ENCODE measurements at places on chromosomes 12 and 14.
A peak's percentile ranks its signal among the peaks of the same experiment; 100 is the strongest.

DNA sequence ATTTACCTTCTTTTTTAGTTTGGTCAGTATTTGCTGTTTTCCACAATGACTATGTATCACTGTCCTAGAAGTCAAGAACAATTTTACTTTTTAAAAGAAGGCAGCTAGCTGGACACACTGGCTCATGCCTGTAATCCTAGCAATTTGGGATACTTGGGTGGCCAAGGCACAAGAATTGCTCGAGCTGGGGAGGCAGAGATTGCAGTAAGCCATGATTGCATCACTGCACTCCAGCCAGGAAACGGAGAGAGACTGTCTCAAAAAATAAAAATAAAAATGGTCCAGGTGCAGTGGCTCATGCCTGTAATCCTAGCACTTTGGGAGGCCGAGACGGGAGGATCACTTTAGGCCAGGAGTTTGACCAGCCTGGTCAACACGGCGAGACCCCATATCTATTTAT is 28.3 kb downstream of the MDM1 start:
- DNase-seq: no peak

GRCh38 chr12:46680506-46680905 is 145.3 kb downstream of the SLC38A4 start:
- DNase-seq: no peak

GRCh38 chr12:1639538-1639937 is 10.5 kb downstream of the WNT5B start:
- no peak for DNase-seq

DNA sequence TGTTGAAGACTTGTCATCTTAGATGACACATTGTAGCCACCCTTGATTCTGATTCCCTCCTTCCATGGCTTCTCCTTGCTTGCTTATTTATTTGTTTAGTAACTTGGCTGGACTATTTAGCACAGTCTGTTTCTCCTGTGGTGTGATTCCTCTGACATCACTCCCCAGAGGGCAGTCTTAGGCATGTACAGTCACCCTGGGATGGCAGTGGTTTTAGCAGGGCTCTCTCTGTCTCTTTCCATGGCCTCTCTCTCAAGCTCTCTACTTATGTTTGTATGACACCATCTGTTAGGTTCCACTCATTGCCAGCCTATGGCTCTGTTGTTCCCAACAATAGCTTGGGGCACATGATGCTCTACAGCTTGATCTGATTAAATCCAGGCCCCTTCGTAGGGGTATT is 158.3 kb downstream of the ADGRD1 start:
- no peak for DNase-seq

- DNase-seq: no peak
Measured at GRCh38 chr12:114186241-114187002, 219.5 kb downstream of the TBX5 start.

DNA sequence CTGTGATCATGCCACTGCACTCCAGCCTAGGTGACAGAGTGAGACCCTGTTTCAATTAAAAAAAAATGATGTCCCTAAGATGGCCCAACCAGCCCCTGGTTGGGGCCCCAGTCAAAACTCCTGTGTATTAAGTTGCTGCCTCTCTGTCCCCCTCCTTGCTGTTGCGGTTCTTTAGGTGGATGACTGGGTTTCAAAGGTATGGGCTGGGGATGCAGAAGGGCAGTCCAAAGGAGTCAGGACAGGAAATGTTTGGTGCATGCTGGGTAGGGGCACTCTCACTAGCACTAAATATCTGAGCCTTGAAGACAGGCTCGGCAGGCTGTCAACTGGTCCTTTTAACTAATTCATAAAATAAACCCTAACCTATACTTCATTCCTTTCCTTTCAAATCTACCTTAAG is 12.0 kb upstream of the PIP4K2C start:
- DNase-seq: no peak

GRCh38 chr12:76588881-76589565 is 29.5 kb upstream of the OSBPL8 start:
- no peak for DNase-seq

DNA sequence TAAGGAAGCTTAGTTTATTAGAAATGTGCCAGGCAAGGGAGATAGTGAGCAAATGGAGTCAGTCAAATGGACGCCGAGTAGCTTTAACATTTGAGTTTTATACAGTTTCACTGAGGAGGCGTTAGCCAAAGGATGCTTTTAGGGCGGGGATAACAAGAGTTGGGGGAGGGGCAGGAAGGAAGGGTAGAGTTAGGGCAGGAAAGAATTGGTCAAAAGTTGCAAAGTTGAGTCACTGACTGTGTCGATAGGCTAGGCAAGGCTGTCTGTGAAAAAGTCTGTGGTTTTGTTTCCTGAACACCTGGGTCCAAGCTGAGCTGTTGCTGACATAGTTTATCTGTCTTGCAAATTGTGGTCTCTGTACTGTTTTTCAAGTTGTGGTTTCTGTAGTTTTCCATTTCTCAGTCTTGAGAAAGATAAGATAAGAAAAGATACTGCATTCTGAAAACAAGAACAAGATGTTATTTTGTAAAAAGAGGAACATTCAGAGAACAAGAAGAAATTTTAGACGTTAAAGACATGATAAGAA is 62.6 kb upstream of the RESF1 start:
- no peak for DNase-seq

- no peak for DNase-seq
Measured at GRCh38 chr14:105878554-105878953, 352.2 kb downstream of the TMEM121 start.

DNA sequence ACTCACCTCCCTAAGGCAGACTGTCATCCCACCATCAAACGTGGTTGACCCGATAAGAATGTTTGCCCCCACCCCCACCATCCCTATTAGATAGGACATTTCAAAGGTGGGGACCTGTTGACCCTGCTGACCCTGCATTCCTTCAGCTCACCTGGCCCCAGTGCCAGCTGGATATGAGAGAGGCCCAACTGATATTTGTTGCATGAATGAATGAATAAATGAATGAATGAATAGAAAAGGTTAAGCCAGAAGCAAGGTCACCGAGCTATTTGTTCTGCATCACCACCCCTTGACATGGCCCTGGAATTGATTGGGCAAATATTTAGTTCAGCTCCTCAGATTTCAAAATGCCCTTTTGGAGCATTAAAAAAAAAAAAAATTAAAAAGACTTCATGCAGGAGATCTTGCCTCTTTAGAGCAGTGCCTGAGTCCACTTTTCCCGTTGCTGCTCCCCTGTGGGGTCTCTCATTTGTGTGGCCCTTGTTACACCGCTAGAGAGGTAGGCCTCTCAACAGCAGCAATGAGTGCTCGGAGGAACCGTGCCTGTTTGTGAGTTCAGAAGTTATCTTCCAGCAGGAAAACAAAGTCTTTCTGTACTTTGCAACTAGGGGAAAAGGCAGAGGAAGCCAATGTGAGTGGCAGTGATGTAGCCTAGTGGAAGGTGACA is 8.5 kb upstream of the SERPINA5 start:
- no peak for DNase-seq

- no peak for DNase-seq
Measured at GRCh38 chr14:102251161-102251560, 53.8 kb downstream of the MOK start.

- no peak for DNase-seq
Measured at GRCh38 chr12:101763246-101763931, 24.1 kb upstream of the SYCP3 start.

DNA sequence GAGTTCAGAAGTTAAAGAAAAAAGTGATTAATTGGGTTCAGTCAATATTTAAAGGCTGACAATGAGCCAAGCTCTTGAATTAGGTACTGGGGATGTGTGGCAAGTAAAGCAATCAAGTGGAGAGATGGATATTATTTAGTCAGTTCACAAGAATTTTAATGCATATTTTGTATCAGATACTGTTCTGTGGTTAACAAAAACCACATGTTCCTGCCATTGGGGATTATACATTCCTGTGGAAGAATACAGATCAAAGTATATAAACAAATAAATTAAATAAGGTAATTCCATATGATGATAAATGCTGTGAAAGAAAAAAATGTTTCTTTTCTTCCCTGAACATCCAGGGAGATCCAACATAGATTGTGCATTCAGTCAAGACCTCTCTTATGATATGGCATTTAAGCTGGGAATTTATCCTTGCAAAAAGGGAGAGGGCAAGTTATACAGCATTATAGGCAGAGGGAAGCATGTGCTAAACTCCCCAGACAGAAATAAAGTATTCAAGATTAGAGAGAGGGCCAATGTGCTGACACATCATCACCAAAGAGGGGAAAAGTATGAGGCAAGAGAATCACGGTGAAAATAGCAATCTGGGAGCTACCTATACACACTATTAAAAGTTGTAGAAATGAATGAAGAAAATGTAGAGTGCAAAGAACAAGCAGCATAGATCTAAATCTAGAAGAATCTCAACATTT is 17.6 kb upstream of the A2M start:
- no peak for DNase-seq

GRCh38 chr12:121334513-121335343 is 17.5 kb downstream of the ANAPC5 start:
- DNase-seq: peak; percentile 13

GRCh38 chr12:65306366-65307168 is 28.1 kb downstream of the MSRB3 start:
- no peak for DNase-seq

GRCh38 chr12:66131067-66131688 is 628 bp upstream of the LLPH start:
- no peak for DNase-seq

GRCh38 chr12:7134396-7135166 is 4.4 kb downstream of the CLSTN3 start:
- no peak for DNase-seq

DNA sequence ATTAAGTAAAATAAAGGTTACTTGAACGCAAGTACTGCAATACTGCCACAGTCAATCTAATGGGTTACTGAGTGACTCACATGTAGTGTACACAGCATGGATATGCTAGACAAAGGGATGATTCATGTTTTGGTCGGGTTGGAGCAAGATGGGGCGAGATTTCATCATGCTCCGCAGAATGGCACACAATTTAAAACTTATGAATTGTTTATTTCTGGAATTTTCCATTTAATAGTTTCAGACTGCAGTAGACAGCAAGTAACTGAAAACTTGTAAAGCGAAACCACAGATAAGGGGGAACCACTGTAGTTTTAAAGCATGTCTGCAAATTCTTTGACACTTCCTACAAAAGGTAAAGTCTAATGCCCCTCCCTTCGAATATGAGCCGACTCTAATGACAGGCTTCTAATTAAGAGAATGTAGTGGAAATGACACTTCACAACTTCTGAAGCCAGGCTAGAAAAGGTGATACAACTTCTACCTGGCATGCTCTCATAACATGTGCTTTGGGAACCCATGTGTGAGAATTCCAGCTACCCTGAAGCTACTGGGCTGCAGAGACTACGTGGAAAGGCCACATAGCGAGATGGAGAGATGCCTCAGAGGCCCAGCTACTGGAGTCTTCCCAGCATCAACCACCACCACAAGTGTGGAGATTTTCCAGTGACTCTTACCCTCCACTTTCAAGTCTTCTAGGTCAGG is 13.9 kb upstream of the TCP11L2 start:
- DNase-seq: peak; percentile 5

GRCh38 chr12:124565656-124566160 is 1.7 kb downstream of the NCOR2 start:
- DNase-seq: no peak

GRCh38 chr14:91373591-91374254 is 43.9 kb downstream of the CCDC88C start:
- no peak for DNase-seq

DNA sequence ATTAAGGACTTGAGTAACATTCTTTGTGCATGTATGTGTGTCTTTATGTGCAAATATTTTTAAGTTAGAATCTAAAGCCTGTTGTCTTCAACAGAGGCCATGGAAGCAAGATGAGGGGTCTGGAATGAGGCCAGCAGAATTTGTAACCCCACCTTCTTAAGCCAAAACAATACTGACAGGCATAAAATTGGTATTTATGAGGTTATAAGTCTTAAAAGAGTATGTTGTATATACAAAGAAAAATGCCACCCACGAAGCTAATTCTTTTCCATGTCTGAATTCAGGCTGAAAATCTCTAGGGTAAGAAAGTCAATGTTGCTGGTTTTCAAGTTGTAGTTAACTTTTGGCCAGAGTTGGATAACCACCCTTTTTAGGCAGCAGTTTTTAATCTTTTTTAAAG is 86.2 kb upstream of the TMTC1 start:
- no peak for DNase-seq

DNA sequence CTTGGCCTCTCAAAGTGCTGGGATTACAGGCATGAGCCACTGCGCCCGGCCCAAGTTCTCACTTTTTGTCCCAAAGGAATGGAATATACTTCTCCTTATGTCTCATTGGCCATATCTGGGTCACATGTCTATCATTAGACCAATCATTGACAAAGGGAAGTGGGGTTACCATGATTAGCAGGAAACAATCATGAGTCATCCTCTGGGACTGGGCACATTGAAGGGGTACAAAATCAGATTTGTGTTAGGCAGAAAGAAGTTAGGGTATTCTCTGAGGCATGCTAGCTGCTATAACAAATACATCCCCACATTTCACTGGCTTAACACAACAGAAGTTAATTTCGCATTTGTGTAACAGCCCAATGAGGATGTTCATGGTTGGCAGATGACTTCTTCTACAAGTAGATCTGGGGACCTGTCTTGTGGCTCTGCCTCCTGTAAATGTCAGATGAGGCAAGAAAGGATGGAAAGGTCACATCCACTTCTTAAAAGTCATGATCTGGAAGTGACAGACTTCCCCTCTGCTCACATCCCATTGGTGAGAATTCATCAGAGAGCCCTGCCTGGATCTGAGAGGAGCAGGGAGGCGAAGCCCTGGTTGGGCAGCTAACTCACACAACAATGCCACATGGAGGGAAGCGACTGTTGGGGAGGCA is 3.1 kb downstream of the CCDC63 start:
- DNase-seq: no peak

GRCh38 chr12:47981496-47982260 is 18.3 kb downstream of the TMEM106C start:
- no peak for DNase-seq

- peak; percentile 69 for DNase-seq
Measured at GRCh38 chr12:124904306-124905098, 9.9 kb downstream of the UBC start.

DNA sequence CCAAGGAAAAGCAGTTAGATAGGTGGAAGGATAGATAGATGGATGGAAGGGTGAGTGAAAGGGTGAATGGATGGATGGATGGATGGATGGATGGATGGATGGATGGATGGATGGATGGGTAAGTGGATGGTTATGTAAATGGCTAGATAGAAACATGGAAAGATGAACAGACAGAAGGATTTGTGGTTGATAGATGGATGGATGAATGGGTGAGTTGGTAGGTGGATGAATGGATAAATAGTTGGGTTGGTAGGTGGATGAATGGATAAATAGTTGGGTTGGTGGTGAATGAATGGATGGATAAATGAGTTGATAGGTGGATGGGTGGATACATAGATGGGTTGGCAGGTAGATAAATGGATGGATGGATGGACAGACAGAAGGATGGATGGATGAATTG is 30.3 kb upstream of the FAM222A start:
- DNase-seq: no peak

- no peak for DNase-seq
Measured at GRCh38 chr12:98018836-98019235, 496.6 kb upstream of the TMPO start.

DNA sequence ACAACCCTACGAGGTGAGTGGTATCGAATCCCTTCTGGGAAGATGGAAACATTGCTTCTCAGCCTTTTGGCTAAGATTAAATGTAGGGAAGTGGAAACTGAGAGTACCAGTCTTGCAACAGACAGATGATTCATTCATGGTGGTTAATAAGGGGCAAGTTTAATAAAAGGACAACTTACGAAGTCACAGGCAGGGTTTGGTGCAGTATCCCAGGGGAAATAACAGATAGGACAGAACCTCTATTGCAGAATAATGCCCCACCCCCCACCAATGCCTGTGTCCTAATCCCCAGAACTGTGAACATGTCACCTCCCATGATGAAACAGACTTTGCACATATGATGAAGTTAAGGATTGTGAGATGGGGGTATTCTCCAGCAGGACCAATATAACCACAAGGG is 212.5 kb downstream of the TBX5 start:
- no peak for DNase-seq
